GM23248 (cell line): ENCODE measurements at places on chromosomes 4 and X. TPM values are rescaled to one million over a fixed set of nuclear protein-coding genes. Genes with fewer than 3 reads are reported as not detected.
A peak's percentile ranks its signal among the peaks of the same experiment; 100 is the strongest.

The GNRHR gene
- total RNA-seq, result not detected in 2 replicates

DNA sequence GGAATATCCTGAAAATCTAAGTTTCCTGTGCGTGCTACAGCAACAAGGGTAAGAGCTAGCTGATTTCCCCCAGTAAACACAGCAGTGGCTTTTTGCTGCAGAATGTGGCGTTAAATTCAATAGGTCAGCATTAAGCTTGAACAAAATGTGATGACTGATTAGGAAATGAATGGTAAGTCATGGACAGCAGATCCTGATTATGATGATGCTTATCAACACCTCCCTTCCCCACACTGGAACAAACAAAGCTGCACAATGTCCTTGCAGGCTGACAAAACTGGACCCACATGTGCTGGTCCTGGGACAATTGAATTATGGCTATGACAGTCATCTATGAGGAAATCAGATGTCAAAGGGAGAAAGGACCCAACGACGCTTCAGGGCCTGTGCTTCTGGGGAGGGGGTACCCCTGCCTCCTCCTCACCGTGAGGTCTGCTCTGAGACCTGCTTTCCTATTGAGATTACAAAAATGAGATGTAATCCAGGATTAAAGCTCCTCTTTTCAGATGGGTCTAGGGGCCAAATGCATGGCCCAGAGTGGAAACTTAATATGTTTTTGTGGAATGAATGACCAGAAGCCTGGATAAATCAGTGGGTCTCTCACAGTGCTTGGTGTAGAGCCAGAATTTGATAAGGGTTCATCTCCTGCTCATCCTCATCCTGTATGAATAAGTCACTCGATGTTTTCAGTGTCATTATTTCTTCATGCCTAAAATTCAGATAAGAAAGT, 32.0 kb upstream of the BOD1L1 start:
- no peaks in the 10 kb centered on the region for H3K27me3 ChIP-seq
- no peak overlapping the region for H3K27ac ChIP-seq
- no peak for DNase-seq
- no peak overlapping the region for H3K4me3 ChIP-seq
- H3K36me3 ChIP-seq, result no peaks in the 10 kb centered on the region

The SLC35A2 gene
- total RNA-seq, result 23.6 and 29.1 TPM in 2 replicates

- peaks cover 13% of the 10 kb centered on the region for H3K4me1 ChIP-seq
- no peaks in the 10 kb centered on the region for H3K36me3 ChIP-seq
- no peak overlapping the region for H3K4me3 ChIP-seq
- no peaks in the 10 kb centered on the region for H3K27me3 ChIP-seq
Measured at GRCh38 chr4:86972997-86973396, 38.2 kb downstream of the AFF1 start.

DNA sequence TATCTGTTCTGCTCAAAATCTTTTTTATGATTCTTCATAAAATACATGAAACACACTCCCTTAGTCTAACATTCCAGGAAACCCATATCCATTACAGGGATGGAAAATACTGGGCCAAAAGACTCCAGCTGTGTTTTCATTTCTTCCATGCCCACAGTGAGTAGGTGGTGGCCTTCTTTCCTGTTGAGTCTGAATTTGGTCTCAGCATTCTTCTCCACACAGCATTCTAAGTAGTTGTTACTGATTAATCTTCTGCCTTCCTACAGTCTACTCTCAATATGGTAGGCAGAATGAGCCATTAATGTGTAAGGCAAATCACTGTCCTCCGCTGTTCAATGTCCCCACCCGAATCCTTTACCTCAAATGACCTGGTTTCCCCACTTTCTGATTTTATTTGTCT, 370.6 kb upstream of the RPS6KA3 start:
- no peak overlapping the region for H3K27ac ChIP-seq
- DNase-seq, result peak; percentile 30
- H3K27me3 ChIP-seq, result no peaks in the 10 kb centered on the region
- H3K36me3 ChIP-seq, result no peaks in the 10 kb centered on the region
- no peak overlapping the region for H3K4me3 ChIP-seq
- 0 out of 2 replicates have a peak, but pooled peaks cover 2% of the 10 kb centered on the region for H3K4me1 ChIP-seq

GRCh38 chr4:171186700-171187099, 626.5 kb upstream of the GALNTL6 start:
- no peaks in the 10 kb centered on the region for H3K27me3 ChIP-seq
- no peaks in the 10 kb centered on the region for H3K4me1 ChIP-seq
- no peak overlapping the region for H3K27ac ChIP-seq
- no peak for DNase-seq
- H3K4me3 ChIP-seq, result no peak overlapping the region

DNA sequence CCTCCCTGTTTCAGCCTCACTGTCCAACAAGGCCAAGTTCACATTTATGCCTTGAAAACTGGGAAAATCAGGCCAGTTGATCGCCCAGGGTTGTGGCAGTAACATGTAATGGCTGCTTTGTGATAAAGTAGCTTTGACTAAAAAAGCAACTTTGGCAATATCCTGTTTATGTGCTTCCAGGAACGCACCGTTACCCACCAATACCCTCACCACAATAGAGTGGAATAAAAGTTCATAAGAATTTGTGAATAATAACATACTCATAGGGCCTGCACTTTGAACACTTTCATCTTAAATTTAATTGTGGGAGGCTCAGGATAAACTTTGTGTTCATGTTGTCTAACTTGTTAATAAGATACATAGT, 80.7 kb upstream of the MAML3 start:
- peaks cover 31% of the 10 kb centered on the region for H3K4me1 ChIP-seq
- H3K27me3 ChIP-seq, result no peaks in the 10 kb centered on the region
- no peak for DNase-seq
- no peak overlapping the region for H3K27ac ChIP-seq
- no peak overlapping the region for H3K4me3 ChIP-seq

- H3K4me1 ChIP-seq, result no peaks in the 10 kb centered on the region
- no peaks in the 10 kb centered on the region for H3K27me3 ChIP-seq
- H3K27ac ChIP-seq, result no peak overlapping the region
Measured at GRCh38 chr4:36446275-36446674, 164.9 kb downstream of the DTHD1 start.

The SPINK2 gene
- not detected in 2 replicates for total RNA-seq

DNA sequence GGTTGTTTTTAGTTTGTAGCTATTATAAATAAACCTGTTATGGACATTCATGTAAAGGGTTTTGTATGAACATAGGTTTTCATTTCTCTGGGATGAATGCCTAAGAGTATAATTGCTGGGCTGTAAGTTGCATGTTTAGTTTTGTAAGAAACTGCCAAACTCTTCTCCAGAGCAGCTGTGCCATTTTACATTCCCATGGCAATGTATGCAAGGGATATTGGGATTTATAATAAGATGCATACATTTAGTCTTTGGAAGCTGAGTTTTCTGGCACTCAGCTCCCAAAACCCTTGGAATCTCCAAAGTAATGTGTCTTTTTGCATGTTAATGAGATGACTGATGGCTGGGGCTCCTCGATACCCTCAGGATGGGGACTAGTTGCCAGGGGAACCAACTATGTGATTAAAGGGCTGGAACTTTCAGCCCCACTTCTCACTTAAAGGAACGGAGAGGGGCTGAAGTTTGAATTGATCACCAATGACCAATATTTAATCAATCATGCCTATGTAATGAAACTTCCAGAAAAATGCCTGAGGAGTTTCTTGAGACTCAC, 44.0 kb downstream of the SERTM2 start:
- H3K36me3 ChIP-seq, result no peaks in the 10 kb centered on the region
- H3K4me1 ChIP-seq, result no peaks in the 10 kb centered on the region
- H3K27ac ChIP-seq, result no peak overlapping the region

DNA sequence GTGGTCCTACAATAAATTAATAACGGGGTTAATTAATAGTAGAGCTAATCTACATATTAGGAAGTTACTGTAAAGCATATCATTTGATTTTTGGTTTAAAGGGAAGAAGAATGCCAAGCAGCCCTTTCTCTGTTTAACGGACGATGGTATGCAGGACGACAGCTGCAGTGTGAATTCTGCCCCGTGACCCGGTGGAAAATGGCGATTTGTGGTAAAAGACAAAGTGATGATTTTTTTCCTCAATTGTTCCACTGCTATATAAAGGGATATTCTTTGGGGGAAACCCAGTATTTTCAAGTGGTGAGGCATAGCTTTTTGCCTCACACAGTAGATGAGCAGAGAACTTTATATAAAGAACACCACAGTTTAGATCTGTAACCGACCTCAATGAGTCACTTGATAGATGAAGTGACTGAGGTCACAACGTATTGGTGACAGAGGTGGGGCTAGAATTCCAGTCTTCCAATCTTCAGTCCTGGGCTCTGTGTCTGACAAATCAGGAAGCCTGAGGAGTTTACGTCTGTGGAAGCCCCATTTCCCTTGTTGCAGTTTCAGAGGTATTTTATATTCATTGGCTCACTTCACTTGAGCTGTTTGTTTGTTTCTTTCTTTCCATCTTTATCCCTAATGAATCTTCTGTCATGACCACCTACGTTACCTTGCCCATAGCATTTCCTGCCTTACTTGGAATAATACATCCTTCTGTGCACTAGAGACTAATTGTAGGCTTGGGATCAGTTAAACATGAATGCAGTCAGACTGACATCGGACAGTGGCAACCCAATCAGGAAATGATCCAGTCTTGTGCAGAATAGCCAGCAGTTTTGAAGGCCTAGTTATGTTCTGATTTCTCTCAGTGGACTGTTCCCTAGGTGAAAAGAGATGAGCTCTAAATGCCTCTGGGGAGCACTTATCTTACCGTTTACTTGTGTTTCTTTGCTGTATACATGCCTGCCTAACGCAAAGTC, 30.1 kb downstream of the ZRSR2 start:
- no peak for DNase-seq
- H3K4me1 ChIP-seq, result no peaks in the 10 kb centered on the region
- no peak overlapping the region for H3K27ac ChIP-seq
- H3K36me3 ChIP-seq, result no peaks in the 10 kb centered on the region

DNA sequence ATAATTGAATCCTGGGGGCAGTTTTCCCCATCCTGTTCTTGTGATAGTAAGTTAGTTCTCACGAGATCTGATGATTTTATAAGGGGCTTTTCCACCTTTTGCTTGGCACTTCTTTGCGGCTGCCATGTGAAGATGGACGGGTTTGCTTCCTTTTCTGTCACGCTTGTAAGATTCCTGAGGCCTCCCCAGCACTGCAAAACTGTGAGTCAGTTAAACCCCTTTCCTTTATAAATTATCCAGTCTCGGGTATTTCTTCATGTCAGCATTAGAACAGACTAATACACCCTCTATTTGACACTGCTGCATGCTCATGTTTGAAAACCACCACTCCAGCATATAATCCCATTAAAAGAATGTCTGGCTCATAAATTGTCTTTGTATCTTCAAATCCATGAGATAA, 264.4 kb upstream of the ITM2A start:
- no peaks in the 10 kb centered on the region for H3K27me3 ChIP-seq
- H3K4me1 ChIP-seq, result no peaks in the 10 kb centered on the region
- no peak for DNase-seq
- H3K27ac ChIP-seq, result no peak overlapping the region
- H3K4me3 ChIP-seq, result no peak overlapping the region

DNA sequence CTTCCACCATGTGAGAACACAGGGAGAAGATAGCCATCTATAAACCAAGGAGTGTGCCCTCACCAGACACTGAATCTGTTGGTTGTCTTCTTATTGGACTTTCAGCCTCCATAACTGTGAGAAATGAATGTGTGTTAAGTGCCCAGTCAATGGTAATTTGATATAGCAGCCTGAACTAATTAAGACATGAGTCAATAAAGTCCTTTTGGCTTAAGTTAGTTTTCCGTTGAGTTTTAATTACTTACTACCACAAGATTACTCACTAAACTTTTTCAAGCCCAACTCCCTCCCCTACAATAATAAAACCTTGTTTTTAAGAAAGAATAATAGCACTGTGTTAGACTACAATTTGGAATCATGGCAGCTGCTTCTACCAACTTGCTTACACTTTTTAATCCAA, 324.2 kb downstream of the PCDH19 start:
- H3K27me3 ChIP-seq, result no peaks in the 10 kb centered on the region
- H3K4me1 ChIP-seq, result peaks cover 33% of the 10 kb centered on the region
- H3K27ac ChIP-seq, result no peak overlapping the region
- peak; percentile 50 for DNase-seq
- no peaks in the 10 kb centered on the region for H3K36me3 ChIP-seq

GRCh38 chrX:136251041-136251991, at the start of gene MAP7D3:
Gene MAP7D3 (minus strand): TSS chrX:136251400. CDS start chrX:136251358, 42 bp downstream.
- no peaks in the 10 kb centered on the region for H3K27me3 ChIP-seq
- H3K27ac ChIP-seq, result peak within 1 kb of the TSS; percentile 59
- H3K36me3 ChIP-seq, result no peaks in the 10 kb centered on the region

DNA sequence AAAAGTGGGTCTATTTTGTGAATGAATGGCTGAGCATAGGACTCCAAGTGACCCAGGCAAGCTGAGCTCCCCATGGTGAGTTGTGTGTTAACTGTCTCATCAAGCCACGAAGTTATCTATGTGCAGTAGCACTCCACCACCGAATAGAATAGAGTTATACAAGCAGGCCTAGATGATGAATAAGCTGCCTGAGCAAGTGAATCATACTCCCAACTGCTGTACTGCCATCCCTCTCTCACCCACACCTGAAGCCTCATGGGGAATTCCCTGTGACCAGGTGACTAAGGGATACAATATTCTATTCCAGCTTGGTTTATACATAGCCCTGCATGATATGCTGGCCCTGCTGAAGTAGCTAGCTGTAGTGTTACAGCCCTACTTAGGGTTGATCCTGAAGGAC, 38.7 kb downstream of the KDM5C start:
- peaks cover 18% of the 10 kb centered on the region for H3K4me1 ChIP-seq
- H3K36me3 ChIP-seq, result no peaks in the 10 kb centered on the region
- peak; percentile 64 for DNase-seq
- H3K27me3 ChIP-seq, result no peaks in the 10 kb centered on the region
- no peak overlapping the region for H3K4me3 ChIP-seq
- H3K27ac ChIP-seq, result no peak overlapping the region

GRCh38 chr4:14841801-14842768, 160.2 kb upstream of the CPEB2 start:
- H3K4me1 ChIP-seq, result no peaks in the 10 kb centered on the region
- H3K27ac ChIP-seq, result no peak overlapping the region
- peak; percentile 25 for DNase-seq
- no peak overlapping the region for H3K4me3 ChIP-seq

DNA sequence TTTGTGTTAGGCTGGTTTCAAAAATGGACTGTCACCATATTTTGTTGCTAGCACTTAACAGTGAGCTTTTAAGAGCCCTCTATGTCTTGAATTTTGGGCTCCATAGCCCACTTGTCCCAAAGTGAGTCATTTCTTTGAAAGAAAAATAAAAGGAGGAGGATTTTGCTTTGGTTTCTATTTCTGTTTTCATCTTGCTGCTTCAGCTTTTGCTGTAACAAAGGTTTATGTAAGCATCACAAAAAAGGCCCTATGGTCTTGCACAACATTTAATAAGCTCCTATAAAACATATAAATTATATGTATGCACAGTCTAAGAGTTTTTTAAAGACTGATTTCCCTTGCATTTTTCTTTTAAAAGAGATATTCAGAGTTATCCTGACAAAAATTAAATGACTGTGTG, 105.2 kb downstream of the PHOX2B start:
- H3K27me3 ChIP-seq, result peaks cover 9% of the 10 kb centered on the region; the same call in 1 of the 2 replicates
- H3K4me3 ChIP-seq, result no peak overlapping the region
- H3K4me1 ChIP-seq, result 0 out of 2 replicates have a peak, but pooled peaks cover 2% of the 10 kb centered on the region
- no peaks in the 10 kb centered on the region for H3K36me3 ChIP-seq
- H3K27ac ChIP-seq, result no peak overlapping the region

GRCh38 chr4:158805635-158806471, 37.0 kb downstream of the FNIP2 start:
- H3K4me3 ChIP-seq, result no peak overlapping the region
- peaks cover 19% of the 10 kb centered on the region for H3K4me1 ChIP-seq
- H3K27ac ChIP-seq, result no peak overlapping the region
- no peaks in the 10 kb centered on the region for H3K36me3 ChIP-seq
- H3K27me3 ChIP-seq, result no peaks in the 10 kb centered on the region

The ACE2 gene
- not detected in 2 replicates for total RNA-seq
